ENCODE measurements at places on chromosomes 16 and 17.

DNA sequence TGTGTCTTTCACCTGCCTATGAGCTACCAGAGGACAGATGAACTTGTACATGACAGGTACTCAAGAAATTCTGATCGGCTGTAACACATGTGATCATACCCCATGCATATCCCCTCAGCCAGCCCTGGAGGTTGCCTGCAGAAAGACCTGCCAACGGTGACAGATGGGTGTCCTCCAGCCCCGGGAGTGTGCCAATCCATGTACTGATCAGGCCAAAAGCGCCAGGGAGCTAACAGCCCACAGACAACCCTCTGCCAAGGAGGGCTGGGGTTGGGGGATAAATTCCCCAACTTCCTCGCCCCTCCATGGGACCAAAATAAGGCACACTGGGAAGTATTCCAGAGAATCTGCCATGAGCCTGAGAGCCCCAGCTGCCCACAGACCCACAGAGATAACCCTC lies 189.4 kb downstream of the CCT6B start:
- DNase-seq = no peak

DNA sequence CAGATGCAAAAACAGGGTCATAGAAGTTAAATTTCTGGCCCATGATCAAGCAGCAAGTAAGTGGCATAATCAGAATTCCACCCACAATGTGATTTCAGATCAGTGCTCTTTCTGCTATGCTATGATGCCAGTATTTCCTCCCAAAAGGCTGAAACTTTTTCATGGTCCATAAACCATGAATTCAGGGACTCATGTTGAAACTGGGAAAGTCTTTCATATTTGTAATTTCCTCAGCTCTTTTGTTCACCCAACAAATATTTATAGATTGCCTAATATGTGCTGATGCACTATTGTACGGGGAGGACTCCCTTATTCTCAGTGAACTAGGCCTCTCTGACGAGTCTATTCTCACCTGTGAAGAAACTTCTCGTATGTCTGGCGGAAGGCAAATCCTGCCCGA lies 156.3 kb downstream of the MYO1D start:
- no peak for DNase-seq

DNA sequence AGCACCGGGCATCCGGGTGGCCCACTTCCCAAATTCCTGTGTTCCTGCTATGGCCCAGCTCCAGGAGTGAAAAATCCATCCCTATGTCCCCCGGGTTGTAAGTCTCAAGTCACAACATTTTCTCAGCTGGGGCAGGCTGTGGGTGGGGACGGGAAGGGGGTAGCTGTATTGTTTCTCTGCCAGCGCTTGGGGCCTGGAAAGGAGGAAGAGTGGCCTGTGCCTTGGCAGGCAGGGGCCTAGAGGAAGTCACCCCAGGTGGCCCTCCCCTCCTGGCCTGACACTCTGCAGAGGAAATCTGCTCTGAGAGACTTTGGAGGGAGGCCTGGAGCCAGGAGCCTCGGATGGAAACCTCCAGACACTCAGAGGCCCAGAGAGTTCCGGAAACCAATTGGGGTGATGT lies 10.6 kb upstream of the SCN4A start:
- no peak for DNase-seq

DNA sequence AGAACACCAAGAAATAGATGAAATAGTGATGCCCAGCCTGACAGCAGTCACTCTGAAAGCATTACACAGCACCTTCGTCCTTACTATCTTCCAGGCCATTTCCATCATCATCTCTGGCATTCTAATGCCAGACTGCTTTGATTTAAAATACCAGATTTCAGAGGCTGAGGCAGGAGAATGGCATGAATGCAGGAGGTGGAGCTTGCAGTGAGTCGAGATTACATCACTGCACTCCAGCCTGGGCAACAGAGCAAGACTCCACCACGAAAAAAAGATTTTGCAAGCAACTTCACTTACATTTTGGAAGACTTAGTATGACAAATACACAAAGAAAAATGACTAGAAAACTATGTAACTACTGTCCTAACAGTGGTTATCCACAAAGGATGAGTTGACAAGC lies 244.0 kb downstream of the CPPED1 start:
- DNase-seq = no peak

DNA sequence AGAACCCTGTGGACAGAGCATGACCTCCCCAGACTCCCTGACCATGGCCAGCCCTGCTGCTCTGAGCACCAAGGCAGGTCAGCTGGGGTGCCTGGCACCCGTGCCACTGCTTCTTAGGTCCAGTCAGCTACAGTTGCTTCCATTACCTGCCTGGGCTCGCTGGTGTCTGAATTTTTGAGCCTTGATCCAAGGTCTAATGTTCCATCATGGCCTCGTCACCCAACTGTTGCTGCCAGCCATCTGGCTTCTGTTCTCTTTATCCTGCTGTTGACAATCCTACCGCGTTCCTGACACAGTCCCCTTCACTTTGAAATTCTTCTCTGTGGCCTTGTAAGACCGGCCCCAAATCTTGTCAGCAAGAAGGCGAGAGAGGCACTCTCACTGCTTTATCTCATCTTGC lies 16.7 kb downstream of the GLYR1 start:
- no peak for DNase-seq

- DNase-seq = no peak
These were observed 102.5 kb upstream of the CLEC3A start for GRCh38 chr16:77919761-77920415.

GRCh38 chr16:53752560-53752959 lies 48.6 kb downstream of the FTO start:
- no peak for DNase-seq

DNA sequence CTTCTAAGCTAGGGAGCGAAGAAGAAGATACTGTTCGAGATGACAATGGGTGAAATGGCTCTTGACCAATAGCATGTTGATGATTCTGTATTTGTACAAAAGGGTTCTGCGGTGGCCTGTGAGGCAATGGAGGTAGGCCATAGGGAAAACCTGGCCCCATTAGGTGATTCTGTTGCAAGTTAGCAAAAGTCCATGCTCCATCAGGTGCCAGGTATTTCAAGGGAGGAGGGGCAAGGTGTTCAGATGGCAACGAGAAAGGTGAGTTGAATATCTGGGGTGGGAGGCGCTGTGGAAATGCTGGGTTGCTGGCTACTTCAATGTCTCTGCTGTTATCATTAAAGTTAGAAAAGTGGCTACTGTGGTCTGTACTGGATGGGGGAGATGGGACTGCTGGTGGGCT lies 62.8 kb downstream of the CACNG1 start:
- DNase-seq = no peak

DNA sequence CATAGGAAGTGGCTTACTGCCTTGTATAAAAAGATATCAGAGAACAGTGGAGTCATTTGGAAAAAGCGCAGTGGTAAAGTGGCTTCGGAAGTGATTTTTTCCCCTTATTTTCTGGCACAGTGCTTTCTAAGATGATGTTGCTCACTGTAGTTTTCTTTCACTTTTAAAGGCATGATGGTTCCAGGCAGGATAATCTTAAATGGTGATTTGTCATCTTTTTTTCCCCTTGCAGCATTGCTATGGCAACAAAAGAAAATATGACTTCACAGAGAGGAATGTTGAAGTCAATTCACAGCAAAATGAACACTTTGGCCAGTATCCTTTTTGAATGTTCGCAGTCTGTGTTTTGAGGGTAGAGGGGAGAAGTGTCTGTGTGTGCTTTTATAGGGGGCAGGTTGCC lies 42.5 kb downstream of the GOSR1 start:
- DNase-seq = no peak

DNA sequence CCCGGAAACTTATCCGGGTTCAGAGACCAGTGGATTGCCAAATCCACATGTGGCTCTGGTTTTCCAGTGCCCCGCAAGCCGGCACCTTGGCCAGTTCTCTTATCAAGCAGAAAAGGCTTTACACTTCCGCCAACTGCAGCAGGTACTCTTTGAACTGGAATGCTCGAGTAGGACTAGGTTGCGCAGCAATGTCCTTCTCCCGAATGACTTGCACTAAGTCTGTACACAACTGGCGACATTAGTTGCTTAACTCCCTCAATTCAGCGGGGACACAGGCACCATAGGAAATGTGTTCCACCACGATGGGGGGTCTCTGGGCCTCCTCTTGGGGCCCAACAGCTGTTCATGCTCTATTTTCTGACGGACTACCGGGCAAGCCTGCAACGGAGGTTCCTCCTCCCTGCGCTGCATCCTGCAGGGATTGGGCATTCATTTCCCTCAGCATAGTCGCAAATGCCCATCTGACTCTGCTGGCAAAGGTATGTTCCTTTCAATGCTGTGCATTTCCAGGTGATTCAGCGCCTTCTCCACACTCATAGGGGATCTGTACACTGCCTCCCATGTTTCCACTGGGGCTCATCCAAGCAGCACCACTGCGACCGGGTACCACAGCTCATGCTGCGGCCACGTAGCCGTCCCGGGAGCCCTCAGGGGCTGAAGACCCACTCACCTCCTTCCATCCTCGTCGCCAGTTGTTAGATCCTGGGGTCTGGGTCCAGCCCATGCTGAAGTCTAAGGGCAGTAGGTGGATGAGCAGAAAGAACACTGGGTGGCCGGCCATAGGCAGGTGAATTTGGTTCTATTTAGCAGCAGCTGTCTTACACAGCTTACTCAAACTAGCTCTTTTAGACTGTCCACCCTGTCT lies 34.2 kb upstream of the APPBP2 start:
- DNase-seq = no peak

DNA sequence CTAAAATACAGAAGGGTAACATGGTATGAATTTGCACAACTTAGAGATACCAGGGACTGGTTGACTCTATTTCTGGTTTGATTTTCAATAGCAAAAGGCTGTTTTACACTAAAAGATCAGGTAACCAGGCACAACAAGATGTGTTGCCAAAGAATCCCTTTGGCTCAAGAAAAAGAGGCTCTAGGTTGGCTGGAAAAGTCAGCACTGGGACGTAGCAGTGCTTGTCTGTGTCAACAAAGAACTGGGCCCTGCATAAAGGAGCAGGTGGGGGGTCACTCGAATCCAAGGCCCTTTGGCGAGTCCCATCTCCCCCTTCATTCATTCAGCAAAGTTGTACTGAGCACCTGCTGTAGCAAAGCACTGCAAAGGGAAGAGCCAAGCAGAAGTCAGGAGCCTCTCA lies 18.4 kb downstream of the SDR42E1 start:
- DNase-seq = no peak

GRCh38 chr17:63623786-63624530 lies 1.7 kb downstream of the MAP3K3 start:
- DNase-seq = no peak

GRCh38 chr17:78442648-78443218 lies 64.3 kb downstream of the PGS1 start:
- DNase-seq = peak; percentile 10

DNA sequence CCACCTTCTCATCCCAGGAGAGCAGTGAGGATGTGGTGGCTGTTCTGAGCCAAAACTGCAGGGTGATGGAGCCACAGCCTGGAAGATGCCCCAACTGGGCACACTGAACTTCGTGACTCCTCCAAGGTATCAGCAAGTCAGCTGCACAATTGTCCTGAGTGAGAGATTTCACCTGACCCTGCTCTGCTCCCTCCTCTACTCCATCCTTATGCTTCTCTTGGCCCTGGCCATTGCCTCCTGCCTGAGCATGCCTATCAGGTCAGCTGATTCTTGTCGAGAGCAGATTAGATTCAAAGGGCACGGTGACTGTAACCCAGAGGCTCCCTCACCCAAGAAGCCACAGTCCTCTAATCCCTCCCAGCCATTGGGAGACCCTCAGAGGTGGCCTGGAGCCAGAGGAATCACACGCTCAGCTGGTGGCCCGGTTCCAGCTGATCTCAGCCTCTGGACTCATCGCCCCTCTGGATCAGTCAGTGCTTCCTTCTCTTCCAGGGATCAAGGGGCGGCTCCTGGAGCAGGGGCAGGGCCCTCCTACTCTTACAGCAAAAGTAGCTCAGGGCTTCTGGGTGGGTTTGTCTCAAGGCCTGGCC lies 7.0 kb upstream of the CYB561 start:
- no peak for DNase-seq

DNA sequence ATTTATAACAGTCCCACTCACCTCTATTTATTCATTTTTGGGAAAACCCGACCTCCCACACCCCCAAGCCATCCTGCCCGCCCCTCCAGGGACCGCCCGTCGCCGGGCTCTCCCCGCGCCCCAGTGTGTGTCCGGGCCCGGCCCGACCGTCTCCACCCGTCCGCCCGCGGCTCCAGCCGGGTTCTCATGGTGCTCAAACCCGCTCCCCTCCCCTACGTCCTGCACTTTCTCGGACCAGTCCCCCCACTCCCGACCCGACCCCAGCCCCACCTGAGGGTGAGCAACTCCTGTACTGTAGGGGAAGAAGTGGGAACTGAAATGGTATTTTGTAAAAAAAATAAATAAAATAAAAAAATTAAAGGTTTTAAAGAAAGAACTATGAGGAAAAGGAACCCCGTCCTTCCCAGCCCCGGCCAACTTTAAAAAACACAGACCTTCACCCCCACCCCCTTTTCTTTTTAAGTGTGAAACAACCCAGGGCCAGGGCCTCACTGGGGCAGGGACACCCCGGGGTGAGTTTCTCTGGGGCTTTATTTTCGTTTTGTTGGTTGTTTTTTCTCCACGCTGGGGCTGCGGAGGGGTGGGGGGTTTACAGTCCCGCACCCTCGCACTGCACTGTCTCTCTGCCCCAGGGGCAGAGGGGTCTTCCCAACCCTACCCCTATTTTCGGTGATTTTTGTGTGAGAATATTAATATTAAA lies 638 bp upstream of the TMEM88 start:
- DNase-seq = peak; percentile 25

GRCh38 chr16:87806641-87807546 lies 41.1 kb upstream of the KLHDC4 start:
- peak; percentile 20 for DNase-seq

DNA sequence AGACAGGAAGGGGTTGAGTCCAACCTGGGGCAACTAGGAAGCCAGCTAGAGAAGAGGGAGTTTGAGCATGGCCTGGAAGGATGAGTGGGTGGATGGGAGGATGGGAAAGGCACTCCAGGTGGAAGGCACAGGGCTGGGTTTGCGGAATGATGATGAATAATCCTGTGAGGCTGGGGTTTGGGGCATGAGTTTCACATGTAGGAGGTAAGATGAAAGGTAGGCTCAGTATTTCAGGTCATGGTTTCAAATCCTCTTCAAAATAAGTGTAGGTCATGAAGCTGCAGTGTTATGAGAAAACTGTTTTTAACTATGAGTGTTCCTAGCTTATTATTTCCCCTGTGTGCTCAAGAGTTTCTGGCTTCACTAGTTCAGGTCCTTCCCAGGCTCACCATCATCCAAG lies 130.3 kb downstream of the SKAP1 start:
- no peak for DNase-seq

DNA sequence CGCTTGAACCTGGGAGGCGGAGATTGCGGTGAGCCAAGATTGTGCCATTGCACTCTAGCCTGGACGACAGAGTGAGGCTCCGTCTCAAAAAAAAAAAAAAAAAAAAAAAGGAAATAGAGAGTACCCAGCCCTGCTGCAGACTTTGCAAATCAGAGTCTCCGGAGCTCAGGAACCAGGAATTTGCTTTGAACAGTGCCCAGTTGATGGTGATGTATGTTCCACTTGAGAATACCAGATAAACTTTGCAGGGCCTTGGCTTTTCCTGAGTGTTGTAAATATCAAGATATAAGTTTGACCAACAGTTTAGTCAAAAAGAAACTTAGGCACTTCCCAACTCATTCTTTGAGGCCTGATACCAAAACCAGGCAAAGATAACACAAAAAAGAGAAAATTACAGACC lies 30.6 kb upstream of the MAP3K14 start:
- DNase-seq = no peak
